ENCODE measurements at places on chromosomes 5 and 9.

GRCh38 chr5:130099008-130099407 lies 194.7 kb downstream of the CHSY3 start:
- DNase-seq: no peak

DNA sequence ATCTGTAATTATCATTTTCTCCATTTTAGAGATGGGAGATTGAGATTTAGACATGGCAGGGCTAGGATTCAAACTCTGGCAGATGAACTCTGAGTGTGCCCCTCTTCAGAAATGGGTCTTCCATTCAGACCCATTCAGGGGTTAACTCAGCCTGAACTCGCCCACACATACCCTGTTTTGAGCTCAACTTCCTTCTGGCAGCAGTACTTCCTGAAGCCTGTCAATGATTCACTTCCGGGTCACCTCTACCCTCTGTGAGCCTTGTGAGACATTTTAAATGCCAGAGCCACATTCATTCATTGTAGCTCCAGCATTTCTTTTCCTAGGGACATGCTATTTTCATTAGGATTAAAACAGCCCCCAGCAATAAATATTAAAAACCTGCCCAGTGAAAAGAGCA lies 209.3 kb upstream of the SLC24A2 start:
- no peak for DNase-seq

DNA sequence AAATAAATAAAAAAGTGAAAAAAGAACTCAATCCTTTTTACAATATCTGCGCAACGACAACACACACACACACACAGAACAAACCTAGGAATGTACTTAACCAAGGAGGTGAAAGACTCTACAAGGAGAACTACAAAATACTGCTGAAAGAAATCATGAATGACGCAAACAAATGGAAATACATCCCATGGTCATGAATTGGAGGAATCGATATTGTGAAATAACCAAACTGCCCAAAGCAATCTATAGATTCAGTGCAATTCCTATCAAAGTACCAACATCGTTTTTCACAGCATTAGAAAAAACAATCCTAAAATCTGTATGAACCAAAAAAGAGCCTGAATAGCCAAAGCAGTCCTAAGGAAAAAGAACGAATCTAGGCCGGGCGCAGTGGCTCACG lies 29.9 kb upstream of the NRARP start:
- no peak for DNase-seq

DNA sequence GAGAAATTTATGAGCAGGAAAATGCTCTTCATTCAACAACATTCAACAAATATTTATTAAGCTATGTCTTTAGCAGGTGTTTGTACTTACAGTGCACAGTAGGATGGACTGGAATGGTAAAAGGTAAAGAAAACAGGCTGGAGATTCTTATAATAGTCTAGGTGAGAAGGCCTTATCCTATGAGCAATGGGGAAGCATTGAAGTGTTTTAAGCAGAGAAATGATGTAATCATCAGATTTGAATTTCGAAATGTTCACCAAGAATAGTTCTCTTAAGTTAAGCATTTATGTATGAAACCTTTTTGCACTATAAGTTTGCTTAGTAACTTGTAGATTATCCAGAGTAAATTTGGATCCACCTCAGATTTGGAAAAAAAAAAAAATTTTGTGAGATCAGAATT lies 209.3 kb downstream of the NR3C1 start:
- DNase-seq: no peak

- no peak for DNase-seq
Measured at GRCh38 chr5:158080112-158080511, 221.2 kb upstream of the CLINT1 start.

DNA sequence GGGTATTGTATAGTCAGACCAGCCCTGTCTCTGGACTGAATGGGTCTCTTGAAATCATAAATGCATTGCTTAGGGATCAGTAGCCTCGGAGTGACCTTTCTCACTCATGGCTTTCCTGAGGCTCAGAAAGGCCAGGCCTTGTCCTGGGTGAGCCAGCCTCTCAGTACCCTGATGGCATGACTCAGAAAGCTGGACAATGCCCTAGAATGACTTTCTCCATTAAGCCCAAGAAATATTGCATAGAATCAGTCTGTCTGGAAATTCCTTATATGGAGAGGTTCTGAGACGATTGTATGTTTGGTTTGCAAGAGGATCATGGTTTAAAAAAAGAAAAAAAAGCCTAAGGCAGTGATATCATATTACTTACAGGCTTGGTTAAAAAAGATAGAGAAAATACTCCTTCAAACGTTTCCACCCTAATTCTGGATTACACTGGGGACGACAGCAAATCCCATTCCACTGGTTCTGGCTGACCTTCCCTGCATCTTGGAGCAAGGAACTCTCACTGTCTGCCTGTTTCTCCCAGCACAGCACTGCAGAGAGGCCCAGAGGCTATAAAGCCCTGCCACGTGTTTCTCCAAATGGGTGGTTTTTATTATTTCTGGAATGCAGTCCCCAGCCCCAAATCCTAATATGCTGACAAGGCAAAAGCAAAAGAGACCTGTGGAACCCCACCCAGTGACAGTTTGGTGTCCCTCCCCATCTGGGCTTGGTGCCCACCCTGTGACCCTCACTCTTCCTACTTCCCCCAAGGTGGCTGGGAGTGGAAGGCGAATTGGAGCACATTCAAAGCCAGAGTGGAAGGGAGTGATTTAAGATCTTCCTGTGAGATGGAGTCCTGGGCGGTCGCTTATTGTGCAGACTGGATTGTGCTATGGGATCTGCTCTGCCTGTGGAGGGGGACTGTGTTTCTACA lies 34.4 kb downstream of the MAP1B start:
- DNase-seq: no peak

- DNase-seq: peak; percentile 30
Measured at GRCh38 chr9:4654538-4654937, 7.6 kb upstream of the PLPP6 start.

- no peak for DNase-seq
Measured at GRCh38 chr5:33755231-33755630, 136.6 kb downstream of the ADAMTS12 start.

DNA sequence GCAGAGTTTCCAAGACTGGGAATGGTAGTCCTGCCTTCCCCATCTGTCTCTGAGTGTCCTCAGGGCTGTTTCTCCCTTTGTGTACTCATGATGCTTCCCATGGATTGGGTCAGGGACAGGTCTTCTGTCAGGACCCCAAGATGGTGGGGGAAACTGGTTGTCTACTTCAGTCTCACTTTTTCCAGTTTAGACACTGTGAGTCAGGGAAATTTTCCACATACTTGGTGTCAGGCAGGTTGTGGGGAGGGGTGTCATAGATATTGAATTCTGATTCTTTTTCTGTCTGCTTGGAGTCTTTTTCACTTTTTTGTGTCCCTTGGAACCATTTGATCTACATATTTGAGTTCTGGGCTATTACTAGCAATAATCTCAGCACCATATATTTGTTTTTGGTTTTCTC lies 10.3 kb downstream of the POLK start:
- DNase-seq: no peak

DNA sequence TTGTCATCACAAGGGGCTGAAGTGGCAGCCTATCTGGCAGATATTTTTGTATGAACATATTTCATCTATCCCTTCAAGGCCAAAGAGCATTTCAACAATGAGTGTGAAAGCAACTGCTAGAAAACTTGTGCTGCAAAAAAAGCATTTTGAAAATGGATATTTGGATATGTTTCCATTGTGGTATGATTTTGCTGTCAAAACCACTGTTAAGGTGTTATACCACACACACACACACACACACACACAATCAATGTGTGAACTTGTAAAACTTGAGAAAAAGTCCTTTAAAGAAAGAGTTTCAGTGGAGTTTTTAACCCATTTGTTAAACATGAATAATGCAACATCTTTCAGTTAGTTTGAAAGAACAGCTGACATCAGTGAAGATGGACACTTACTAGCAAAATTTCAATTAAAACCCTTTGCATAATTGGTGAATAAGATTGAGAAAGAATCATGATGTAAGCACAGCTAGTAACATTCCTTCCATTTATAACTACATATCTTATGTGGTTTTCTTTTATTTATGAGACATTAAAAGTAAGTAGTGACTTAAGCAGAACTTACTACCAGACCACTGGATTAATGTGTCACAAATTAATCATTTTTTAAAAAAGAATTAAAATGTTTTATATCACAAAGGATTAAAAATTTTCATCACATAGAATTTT lies 182.6 kb upstream of the GNA14 start:
- DNase-seq: no peak

- no peak for DNase-seq
Measured at GRCh38 chr9:119094086-119094485, 275.1 kb downstream of the BRINP1 start.

GRCh38 chr5:87887247-87887646 lies 381.4 kb downstream of the TMEM161B start:
- no peak for DNase-seq

GRCh38 chr5:170028124-170028523 lies 47.8 kb upstream of the INSYN2B start:
- DNase-seq: no peak

GRCh38 chr5:86909418-86910295 lies 291.9 kb downstream of the COX7C start:
- no peak for DNase-seq
